ENCODE measurements at places on chromosomes 5 and 9.

- peaks cover 12% of the 10 kb centered on the region for H3K4me1 ChIP-seq
- DNase-seq = peak; percentile 87
- H3K27me3 ChIP-seq = no peaks in the 10 kb centered on the region
- H3K36me3 ChIP-seq = no peaks in the 10 kb centered on the region
- peak overlapping the region; percentile 69 for H3K4me3 ChIP-seq
Measured at GRCh38 chr9:129383019-129383560, 205.0 kb upstream of the IER5L start.

DNA sequence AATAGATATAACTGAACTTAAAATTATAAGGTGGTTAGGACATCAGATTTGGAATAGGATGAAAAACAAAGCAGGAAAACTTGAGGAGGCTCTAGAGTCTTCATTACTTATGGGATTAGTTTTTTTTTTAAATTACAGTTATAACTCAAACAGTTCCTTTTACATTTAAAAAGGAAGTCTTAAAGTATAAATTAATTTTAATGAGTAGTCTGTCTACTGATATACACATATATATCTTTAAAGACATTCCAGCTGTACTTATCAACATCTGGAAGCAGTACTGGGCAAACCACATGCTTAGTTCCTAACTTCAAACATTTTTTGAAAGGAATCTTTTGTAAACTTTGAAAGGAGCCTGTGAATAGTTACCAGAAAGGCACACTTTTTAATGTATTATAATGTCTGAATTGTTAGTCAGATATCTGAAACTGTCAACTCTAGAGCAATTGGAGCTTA, 6.0 kb downstream of the ACTBL2 start:
- H3K4me3 ChIP-seq = no peak overlapping the region
- H3K27ac ChIP-seq = no peak overlapping the region
- H3K4me1 ChIP-seq = no peaks in the 10 kb centered on the region
- DNase-seq = no peak

GRCh38 chr9:128702445-128702948, at the start of gene PKN3:
TSS of gene PKN3 (plus strand) at chr9:128702503. CDS start at chr9:128702916, 413 bp downstream.
- peak within 1 kb of the TSS; percentile 77 for H3K4me3 ChIP-seq
- peak; percentile 95 for DNase-seq
- peak within 1 kb of the TSS; percentile 80 for H3K27ac ChIP-seq
- peaks cover 9% of the 10 kb centered on the region for H3K4me1 ChIP-seq

- no peak overlapping the region for H3K27ac ChIP-seq
- H3K4me1 ChIP-seq = peaks cover 37% of the 10 kb centered on the region
- peaks cover 12% of the 10 kb centered on the region for H3K36me3 ChIP-seq
- no peak for DNase-seq
- no peak overlapping the region for H3K4me3 ChIP-seq
Measured at GRCh38 chr9:137237759-137238726, 3.0 kb upstream of the TUBB4B start.

GRCh38 chr9:35103660-35104191, 795 bp upstream of the STOML2 start:
- peaks cover 17% of the 10 kb centered on the region for H3K4me1 ChIP-seq
- H3K36me3 ChIP-seq = peaks cover 68% of the 10 kb centered on the region
- peak overlapping the region; percentile 92 for H3K27ac ChIP-seq
- peak overlapping the region; percentile 86 for H3K4me3 ChIP-seq
- DNase-seq = peak; percentile 9

DNA sequence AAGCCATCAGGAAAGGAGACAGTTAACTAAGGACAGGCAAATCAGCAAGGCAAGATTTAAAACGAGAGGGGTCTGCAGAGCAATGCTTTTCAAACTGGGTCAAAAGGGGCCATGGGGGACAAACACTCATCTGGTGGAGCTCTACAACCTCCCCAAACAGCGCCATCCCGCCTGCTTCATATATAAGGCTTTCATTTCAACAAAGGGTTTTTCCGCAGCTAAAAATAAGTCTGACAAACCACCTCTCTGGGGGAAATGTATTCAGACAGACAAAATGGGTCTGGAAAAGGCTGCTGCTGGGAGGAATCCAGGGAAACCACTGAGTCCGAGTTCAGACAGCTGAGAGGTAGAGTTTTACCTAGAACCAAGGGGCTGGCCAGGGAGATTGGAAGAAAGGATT, 8.3 kb upstream of the SEPTIN8 start:
- H3K36me3 ChIP-seq = no peaks in the 10 kb centered on the region
- H3K4me3 ChIP-seq = no peak overlapping the region
- no peaks in the 10 kb centered on the region for H3K4me1 ChIP-seq
- no peaks in the 10 kb centered on the region for H3K27me3 ChIP-seq
- no peak for DNase-seq

DNA sequence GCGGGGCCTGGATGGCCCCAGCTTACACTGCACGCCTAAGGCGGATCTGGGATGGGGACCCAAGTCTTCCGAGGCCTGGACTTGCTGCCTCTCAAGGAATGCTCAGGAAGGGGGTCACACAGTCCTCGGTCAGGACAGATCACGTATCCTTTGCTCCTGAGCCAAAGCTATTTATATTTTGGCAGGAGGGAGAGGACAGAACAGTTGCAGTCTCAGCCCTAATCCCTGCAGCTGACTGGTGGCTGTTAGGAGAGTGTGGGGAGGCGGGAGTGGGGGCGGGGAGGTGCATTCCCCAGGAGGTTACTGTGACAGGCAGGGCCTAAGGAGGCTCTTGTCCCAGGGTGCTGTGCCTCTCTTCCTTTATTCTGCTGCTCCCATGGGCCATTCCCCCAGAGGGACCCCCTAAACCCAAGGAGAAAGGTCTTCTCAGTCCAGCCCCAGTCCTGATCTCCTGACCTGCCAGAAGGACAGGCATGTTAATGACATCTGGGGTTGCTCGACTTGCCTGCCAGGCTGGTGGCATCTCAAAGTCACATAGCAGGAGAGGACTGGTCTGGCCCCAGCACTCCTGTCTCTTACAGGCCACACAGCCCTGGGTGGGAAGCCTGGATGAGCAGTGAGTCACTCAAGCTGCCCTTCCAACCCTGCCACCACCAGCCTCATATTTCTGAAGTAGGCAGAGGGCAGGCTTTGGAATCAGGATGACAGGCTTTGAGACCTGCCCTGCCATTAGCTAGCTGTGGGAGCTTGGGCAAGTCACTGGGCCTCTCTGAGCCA, 51.9 kb downstream of the COL27A1 start:
- H3K4me3 ChIP-seq = no peak overlapping the region
- H3K36me3 ChIP-seq = peaks cover 6% of the 10 kb centered on the region
- no peak overlapping the region for H3K27ac ChIP-seq
- DNase-seq = no peak

DNA sequence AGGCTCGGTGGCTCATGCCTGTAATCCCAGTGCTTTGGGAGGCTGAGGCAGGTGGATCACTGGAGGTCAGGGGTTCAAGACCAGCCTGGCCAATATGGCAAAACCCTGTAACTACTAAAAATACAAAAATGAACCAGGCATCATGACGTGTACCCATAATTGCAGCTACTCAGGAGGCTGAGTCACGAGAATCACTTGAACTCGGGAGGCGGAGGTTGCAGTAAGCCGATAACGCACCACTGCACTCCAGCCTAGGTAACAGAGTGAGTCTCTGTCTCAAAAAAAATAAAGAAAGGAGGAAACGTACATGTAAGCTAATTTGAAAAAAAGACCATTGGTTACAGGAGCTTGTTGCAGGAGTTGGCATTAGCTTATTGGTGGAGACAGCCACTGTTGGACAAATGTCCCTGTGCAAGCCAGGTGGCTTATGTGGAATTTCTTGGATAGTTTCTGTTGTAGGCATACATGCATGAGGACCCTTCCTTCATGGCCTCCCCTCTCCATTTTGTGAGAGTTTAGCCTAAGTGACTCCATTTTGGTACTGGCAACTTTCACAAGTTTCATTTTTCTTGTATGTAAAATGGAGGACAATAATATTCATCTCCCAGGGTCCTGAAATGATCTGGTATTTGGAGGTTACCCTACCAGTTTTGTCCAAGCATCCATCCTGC, 16.8 kb upstream of the RAB14 start:
- H3K36me3 ChIP-seq = no peaks in the 10 kb centered on the region
- no peaks in the 10 kb centered on the region for H3K27me3 ChIP-seq
- DNase-seq = no peak
- H3K27ac ChIP-seq = no peak overlapping the region
- no peak overlapping the region for H3K4me3 ChIP-seq

- DNase-seq = no peak
- no peaks in the 10 kb centered on the region for H3K4me1 ChIP-seq
- H3K36me3 ChIP-seq = no peaks in the 10 kb centered on the region
- peaks cover 15% of the 10 kb centered on the region for H3K27me3 ChIP-seq
- H3K27ac ChIP-seq = no peak overlapping the region
Measured at GRCh38 chr5:1950708-1951103, 68.0 kb upstream of the IRX4 start.

Data from upper lobe of right lung (tissue), 1 donor.